ENCODE measurements at places on chromosomes 6 and 20. TPM values are rescaled to one million over a fixed set of nuclear protein-coding genes. Genes with fewer than 3 reads are reported as not detected.

The ZC3H12D gene
- 0.48 TPM for total RNA-seq

The RIPOR2 gene
- 4.0 TPM for total RNA-seq

DNA sequence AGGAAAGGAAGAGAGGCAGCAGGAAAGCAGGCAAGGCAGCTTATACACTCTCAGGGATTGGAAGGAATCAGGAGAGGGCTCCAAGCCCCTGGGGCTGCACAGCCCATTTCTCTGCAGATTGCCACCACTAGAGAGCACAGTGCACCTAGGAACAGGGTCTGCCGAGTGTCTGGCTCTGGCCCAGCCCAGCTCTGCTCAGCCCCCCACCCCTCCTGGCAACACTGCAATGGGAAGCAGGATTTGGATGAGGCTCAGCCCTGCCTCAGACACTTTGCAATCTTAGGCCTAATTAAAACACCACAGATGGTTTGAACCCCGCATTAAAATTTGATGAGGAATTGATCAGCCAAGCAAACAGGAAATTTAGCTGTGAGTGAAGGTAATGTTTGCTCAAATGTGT, 252.7 kb downstream of the DHX35 start:
- no peaks in the 10 kb centered on the region for H3K36me3 ChIP-seq
- peaks cover 16% of the 10 kb centered on the region for H3K4me1 ChIP-seq
- H3K27ac ChIP-seq = no peak overlapping the region
- H3K4me3 ChIP-seq = no peak overlapping the region
- DNase-seq = no peak
- H3K27me3 ChIP-seq = peaks cover 30% of the 10 kb centered on the region

DNA sequence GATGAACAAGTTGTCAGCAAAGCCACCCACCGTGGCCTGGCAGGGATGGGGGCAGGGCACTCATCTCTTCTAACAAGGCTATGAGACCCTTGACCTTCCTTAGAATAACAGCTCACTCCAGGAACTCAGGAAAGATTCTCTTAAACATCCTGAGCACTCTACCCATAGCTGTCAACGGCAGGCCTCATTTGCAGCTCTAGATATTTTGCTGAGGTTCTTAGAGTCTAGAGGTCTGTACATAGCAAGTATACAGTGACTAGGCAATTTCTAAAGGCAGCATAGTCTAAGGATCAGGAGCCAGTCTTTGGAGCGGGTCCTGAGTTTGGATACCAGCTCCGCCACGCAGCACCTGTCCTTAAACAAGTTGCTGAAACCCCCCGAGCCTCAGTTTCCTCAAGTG, 11.7 kb downstream of the TRERF1 start:
- no peak overlapping the region for H3K27ac ChIP-seq
- H3K4me3 ChIP-seq = no peak overlapping the region
- no peaks in the 10 kb centered on the region for H3K27me3 ChIP-seq
- peaks cover 1% of the 10 kb centered on the region for H3K36me3 ChIP-seq

- peaks cover 6% of the 10 kb centered on the region for H3K36me3 ChIP-seq
- H3K4me3 ChIP-seq = no peak overlapping the region
- H3K4me1 ChIP-seq = no peaks in the 10 kb centered on the region
Observed at GRCh38 chr6:10850728-10851127, 12.4 kb upstream of the MAK start.

Measured in progenitor cell of endocrine pancreas (in vitro differentiated cells).